ENCODE measurements at places on chromosomes 1 and 21.

- DNase-seq: no peak
These were observed 5.5 kb upstream of the PPIE start for GRCh38 chr1:39733161-39733560.

DNA sequence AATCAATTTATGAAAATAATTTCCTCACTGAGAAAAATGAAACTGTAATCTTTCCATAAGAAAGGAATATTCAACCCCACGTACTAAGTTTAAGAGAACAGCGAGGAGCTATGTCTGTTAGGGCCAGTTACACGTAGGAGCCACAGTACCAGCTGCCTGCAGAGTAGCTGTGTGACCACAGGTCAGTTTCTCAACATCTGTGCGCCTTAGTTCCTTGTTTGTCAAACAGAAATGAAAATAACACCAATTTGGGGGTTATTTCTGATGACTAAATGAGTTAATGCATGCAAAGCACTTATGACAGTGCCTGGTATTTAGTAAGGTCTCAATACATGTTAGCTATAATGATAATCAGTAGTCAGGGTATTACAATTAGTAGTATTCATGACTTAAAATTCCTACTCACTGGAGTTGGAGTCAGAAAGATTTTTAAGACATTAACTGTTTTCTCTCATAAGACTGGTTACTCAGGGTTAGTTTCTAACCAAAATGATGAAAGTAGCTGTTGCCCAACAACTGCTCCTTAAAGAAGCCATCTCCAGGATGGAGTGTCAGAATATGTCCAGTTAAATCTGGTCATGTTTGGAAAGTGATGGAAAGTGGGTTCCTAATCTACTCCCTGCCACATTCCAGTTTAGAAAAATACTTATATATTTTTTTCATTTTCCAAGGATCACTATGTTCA is 85.8 kb upstream of the ZNF648 start:
- DNase-seq: no peak

DNA sequence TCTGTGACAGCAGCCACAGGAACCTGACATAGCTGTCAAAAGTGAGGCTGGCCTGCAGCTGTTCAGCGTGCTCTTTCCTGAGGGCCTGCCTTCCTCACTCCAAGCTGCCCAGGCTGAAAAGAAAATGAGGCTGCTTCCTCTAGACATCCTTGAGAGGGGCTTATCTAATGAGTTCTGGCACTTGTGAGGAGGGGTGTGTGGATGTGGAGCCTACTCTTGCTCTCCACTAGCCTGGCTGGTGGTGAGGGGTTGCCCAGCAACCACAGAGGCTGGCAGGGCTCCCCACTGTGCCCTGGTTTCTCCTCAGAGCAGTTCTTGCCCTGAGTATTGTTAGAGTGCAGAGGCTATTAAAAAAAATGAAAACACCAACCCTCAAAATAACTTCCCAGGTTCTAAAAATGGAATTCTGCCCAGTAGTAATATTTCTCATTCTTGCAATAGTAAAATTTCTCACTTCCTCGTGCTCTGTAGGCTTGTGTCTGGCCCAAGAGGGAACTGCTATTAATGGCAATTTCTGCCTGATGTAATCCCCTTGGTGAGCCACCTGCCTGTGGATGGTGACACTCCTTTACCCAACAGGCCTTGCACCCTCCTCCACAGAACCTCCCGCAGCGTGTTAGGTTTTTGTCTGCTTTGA is 52.6 kb upstream of the EPS8L3 start:
- DNase-seq: no peak

GRCh38 chr1:8406960-8407359 is 89.0 kb downstream of the SLC45A1 start:
- no peak for DNase-seq

Data from right renal cortex interstitium (tissue), 3 donors.